SJCRH30 (cell line): ENCODE measurements at places on chromosomes 6 and 20. TPM values are rescaled to one million over a fixed set of nuclear protein-coding genes. Genes with fewer than 3 reads are reported as not detected.

The ZNF334 gene
- 0.32 and 0.35 TPM in 2 replicates for total RNA-seq

The RSPO3 gene
- total RNA-seq: not detected in 2 replicates

The CTSZ gene
- total RNA-seq: not detected in 2 replicates

The C6orf136 gene
- 9.1 and 10.0 TPM in 2 replicates for total RNA-seq

The OLIG3 gene
- total RNA-seq: not detected in 2 replicates

DNA sequence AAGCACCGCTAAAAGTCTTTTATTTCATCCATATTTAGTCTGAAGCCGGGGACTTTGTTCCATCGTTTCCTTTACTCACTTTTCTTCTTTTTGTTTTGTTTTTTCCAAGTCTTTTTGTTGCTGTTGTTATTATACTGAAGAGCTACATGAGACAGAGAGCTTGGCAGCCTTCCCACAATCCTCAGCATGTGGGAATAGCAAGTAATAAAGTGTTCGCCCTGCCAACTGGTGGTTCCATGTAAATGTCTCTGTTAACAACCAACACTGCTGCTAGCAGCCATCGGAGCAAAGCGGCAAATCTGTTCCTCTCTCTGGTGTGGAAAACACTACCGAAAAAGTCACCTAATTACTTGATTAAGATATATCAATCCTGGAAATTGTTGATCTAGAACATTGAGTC is 437.8 kb upstream of the ID4 start:
- H3K27ac ChIP-seq: no peak overlapping the region
- no peaks in the 10 kb centered on the region for H3K4me1 ChIP-seq
- H3K36me3 ChIP-seq: no peaks in the 10 kb centered on the region
- no peaks in the 10 kb centered on the region for H3K27me3 ChIP-seq

DNA sequence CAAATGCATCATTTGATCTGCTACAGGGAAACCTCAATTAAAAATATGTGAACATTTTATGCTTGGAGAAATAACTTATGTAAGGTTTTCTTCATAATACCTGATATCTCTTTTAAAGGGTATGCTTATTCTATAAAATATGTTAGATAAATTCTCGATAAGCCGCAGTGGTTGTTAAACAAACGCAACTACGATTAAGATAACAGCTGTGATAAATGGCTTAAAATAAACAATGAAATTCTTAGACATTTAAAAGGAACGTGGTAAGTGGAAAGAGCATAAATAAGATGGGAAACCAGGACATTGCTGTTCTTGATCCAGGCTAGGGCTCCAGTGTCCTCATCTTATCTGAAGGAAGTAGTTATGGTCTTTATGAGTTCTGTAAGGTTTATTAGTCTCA is 415.9 kb downstream of the CD83 start:
- H3K27ac ChIP-seq: no peak overlapping the region
- no peak for DNase-seq
- no peak overlapping the region for H3K4me3 ChIP-seq
- H3K36me3 ChIP-seq: no peaks in the 10 kb centered on the region

DNA sequence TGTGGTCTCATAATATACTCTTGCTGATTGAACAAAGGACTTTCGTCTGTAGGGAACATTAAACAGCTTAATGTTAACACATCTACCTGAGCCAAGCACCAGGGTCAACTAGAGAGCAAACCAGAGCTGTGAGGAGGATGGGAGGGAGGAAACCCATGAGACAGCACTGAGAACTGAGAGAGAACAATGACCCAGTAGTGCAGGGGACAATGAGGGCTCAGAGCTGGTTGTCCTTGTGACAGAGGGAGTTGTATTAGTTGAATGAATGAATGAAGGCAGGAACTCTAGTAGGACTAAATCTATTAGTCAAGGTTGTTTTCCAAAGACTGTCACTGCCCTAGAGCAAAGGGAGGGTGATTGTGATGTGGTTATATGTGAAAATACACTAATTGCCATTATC is 28.2 kb upstream of the GSTA4 start:
- no peaks in the 10 kb centered on the region for H3K27me3 ChIP-seq
- no peaks in the 10 kb centered on the region for H3K36me3 ChIP-seq
- H3K4me3 ChIP-seq: no peak overlapping the region
- no peaks in the 10 kb centered on the region for H3K4me1 ChIP-seq

DNA sequence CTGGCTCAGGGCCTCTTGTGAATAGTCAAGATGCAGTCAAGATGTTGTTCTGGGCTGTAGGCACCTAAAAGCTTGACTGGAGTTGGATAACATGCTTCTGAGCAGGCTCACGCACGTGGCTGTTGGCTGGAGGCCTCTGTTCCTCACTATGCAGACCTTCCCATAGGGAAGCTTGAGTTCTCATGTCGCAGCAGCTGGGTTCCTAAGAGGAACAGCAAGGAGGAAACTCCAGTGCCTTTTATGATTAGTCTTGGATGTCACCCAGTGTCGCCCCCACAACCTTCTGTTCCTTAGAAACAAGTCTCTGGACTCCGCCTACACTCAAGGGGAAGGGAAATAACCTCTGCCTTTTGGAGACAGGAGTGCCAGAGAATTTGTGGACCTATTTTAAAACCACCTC is 210.7 kb downstream of the BCAS1 start:
- no peak overlapping the region for H3K27ac ChIP-seq
- H3K27me3 ChIP-seq: no peaks in the 10 kb centered on the region
- no peak for DNase-seq
- H3K4me1 ChIP-seq: no peaks in the 10 kb centered on the region
